ENCODE measurements at places on chromosomes 2 and 18.
A peak's percentile ranks its signal among the peaks of the same experiment; 100 is the strongest.

DNA sequence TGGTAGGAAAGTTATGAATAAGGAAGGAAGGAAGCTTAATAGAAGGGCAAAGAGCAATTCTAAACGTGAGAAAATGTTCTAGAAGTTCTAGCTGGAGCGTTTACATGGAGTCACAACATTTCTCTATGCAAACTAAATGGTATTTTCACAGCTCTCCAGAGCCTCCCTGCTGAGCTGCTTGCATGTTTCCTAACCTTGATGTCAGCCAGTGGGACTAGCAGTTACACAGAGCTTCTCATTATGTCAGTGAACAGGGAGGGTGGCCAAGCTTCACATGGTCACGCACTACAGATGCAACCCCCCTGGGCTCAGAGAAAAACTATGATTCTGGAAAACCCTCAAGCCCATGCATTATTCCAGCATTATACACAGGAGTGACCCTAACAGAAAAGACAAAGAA, 153.4 kb upstream of the CCDC150 start:
- DNase-seq, result no peak

GRCh38 chr2:68849579-68850030, 21.6 kb downstream of the BMP10 start:
- no peak for DNase-seq

DNA sequence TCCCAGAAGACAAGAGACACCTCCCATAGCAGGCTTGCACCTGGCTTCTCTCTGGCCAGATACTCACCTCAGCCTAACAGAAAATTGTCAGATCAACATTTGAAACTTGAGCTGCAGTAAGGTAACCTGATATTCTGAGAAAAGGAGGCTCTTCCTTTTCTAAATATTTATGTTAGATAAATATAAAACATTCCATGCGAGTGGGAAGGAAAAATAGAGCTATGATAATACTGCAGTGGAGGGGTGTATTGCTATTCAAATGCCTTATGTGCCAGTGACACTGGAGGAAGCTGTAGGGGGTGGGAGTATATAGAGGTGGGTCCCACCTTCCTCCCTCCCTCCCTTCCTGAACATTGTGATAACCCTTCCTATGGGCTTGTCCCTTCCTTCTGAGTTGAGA, 515.5 kb upstream of the CHAC2 start:
- DNase-seq, result no peak

DNA sequence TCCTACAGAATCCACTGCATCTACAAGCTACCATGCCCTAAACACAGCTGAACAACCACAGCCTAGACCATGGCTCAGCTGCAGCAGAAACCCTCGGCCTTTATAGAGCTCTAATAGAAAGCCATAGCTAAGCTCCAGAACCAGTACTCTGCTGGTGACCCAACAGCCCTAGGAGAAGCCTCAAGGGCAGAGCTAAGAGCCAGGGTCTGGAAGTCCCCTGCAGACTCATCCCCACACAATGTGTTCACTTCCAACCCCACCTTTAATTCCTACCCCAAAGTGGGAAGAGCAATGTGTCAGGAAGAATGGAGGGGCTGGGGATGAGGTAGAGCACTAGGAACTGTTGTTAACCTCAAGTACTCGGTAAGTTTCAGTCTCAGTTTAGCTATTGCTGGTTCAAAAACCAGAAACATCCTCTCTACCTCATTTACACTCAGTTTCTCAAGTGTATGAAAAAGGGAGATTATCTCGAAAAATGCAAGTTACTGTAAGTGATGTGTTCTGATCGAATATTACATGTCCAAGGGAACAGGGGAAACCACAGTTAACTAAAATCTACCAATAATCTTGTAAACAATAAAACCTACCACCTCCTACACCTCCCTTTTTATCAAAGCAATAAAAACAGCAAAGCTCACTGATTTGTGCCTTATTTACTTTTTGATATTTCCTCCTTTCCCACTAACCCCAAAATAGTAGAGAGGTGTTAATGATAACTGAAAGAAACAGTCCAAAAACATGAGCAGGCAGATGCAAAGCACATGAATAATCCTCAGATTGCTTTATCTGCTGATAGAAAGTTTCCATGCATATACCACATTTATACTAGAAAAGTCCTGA, 36.2 kb downstream of the THADA start:
- peak; percentile 41 for DNase-seq

DNA sequence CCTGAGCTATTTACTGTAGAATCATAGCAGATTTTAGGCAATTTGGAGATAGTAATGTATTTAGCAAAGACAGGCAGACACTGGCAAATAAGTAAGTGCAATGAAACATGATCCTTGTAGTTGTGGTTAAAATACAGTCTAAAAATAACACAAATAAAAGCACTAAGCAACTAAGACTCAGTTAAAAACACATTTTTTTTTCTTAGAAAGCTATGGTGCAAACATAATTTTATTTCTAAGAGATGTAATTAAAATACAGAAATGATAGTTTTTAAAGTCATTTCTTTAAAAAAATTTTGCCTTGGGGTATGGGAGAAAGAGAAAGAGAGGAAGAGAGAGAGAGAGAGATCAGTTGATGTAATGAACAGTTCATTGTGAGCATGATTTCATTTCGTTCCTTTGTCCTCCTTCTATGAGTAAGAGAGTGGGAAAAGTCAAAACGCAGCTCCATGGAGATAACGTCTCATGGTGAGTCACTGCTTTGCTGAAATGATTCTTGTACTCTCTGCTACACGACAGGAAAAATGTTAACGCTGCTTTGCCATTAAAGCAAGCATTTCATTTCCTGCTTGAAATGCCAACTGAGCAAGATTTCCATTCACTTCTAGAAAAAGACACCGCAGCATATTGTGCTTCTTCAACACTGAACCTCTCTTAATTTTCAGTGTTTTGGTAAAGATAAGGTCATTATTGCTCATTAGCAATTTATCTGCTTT, 61.3 kb upstream of the PGAP1 start:
- DNase-seq, result no peak

GRCh38 chr2:12050396-12050795, 304.0 kb downstream of the LPIN1 start:
- DNase-seq, result no peak

DNA sequence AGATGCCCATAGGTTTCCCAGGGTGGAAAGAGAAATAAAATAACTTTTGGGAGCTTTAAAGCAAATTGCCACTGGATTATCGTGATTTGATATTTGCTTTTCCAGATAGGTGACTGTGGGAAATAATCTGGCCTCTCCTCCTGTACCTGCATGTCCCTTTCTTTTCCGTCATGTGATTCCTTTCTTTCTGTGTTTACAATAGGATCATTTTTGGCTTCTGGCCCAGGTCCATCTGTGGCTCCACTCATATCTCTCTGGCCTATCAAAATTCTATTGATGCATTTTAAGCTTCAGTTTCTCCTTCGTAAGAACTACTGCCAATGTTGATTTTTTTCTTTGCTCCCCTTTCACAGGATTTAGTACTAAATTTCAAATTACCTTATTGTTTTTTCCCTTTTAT, 153.6 kb downstream of the CCDC85A start:
- DNase-seq, result no peak

- DNase-seq, result no peak
Observed at GRCh38 chr18:49226243-49227000, 234.0 kb downstream of the DYM start.
